ENCODE measurements at places on chromosomes 3 and 15.

- DNase-seq, result peak; percentile 58
Measured at GRCh38 chr3:176514297-176514696, 683.0 kb downstream of the TBL1XR1 start.

DNA sequence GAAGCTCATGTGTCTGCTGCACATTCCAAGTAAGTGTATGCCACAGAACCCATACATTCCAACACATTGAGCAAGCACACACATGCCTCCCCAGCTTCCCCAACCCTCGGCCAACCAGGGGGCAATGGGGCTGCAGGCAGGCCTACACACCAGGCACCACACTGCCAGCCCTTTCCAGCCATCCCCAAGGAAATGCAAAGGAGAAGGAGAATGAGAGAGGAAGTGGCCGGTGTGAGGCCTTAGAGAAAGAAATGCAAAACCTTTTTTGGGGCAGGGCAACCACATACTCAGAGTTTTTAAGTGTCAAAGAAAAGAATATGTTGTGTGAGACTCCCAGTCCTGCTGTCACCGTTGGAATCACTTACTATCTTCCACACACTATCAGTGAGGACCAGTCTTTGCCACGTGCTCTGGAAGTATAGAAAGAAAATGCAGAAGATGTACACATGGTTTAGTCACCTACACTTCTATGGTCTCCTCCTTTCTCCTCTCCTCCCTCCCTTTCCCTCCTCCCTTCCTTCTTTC lies 11.1 kb downstream of the IGF2BP2 start:
- peak; percentile 45 for DNase-seq

- DNase-seq, result no peak
Measured at GRCh38 chr3:115808816-115809215, 185.5 kb downstream of the GAP43 start.

DNA sequence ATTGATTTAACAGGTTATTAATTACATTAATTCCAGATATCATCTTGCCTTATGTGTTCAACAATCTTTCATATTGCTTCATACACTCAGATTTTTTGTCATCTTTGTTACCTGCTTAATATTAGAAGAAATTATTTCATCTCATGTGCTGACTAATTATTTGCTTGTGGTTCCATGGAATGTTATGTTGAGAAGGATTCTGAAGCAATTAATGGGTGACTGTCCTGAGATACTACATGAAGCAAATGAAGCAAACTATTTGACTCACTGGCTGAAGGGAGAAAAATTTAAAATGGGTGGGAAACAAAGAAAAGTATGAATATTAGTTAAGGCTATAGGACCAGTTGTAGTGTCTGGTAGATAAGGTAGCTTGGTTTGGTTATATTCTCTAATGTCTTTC lies 443.8 kb upstream of the EPHA6 start:
- no peak for DNase-seq

DNA sequence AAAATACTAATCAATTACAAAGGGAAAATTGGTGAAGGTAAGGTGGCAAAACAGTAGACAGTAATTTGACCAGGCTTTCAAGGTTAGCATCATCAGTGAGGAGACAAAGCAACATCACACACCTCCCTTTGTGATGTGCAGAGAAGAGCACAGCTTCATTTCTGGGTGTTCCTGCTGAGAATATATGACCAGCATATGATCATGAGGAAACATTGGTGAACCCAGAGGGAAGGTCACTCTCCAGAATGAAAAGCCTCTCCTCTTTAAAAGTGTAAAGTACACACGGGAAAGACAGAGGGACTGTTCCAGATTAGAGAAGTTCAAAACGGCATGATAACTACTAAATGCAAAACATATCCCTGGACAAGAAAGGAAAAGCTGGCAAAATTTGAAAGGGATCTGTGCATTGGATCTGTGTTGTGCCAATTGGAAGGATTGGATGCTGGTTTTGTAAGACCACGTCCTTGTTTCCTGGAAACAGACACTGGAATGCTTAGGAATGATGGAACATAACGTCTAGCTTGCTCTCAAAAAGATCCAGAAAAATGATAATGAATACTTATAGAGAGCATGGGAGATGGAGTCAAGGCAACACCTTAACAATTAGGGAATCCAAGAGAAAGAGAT lies 80.6 kb upstream of the MITF start:
- no peak for DNase-seq

GRCh38 chr3:190560013-190560895 lies 46.4 kb downstream of the IL1RAP start:
- no peak for DNase-seq

DNA sequence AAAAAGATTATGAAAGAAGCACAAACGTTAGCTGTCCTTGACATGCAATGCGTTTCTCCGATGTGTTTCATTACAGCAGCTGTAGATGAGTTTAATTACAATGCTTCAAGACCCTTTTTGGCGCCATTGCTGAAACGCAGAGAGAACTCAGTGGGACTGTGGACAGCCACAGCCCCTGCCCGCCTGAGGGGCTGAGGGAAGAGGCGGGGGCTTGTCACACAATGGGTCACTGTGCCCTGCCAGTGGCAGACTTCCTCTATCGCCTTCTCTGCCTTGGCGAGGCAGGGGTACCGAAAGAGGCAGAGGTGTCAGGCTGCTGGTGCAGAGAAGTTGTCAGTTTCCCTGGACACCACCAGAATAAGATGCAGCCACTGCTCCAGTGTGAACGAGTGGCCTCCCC lies 252.0 kb downstream of the NR2F2 start:
- DNase-seq, result no peak

GRCh38 chr15:101210466-101210865 lies 41.4 kb downstream of the CHSY1 start:
- peak; percentile 59 for DNase-seq

- no peak for DNase-seq
Measured at GRCh38 chr3:169940470-169941181, 26.0 kb upstream of the SEC62 start.

- peak; percentile 44 for DNase-seq
Measured at GRCh38 chr3:10495003-10495402, 10.4 kb downstream of the ATP2B2 start.
